ENCODE measurements at places on chromosomes 3 and 15. TPM values are rescaled to one million over a fixed set of nuclear protein-coding genes. Genes with fewer than 3 reads are reported as not detected.

Gene CCR4
- not detected for total RNA-seq

Gene TGM4
- 0.11 TPM for total RNA-seq

DNA sequence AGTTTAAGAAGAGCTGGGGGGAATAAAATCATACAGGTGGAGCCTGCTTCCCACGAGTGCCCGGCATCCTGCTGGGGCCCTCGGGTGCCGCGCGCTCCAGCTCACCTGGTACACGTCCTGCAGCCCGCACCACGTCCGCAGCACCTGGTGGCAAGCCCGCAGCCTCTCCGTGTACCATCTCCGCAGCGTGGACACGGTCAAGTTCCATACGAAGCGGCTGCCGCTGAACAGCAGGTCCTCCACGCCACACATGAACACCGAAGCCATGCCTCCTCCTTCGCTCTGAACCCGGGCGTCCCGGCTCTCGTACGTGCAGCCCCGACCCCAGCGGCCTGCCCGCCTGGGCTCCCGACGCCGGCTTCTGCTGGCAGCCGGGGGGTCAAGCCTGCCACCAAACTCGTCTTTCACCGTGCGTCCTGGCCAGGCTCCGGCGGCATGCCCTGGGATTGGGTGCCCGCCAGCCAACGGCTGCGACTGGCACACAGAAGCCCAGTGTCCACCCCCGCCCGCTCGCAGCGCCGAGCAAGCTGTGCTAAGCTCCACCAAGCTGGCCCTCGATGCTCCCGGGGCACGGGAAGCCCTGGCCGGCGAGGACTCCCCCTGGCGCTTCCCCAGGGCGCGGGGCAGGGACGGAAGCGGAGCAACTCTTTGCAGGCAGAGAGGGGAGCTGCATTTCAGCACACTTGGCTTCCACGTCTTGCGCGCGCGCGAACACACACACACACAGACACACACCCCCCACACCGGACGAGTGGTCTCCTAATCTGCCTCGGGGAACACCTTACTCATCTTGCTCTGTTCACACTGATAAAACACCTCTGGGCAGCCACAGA is at the start of gene FRMD4B:
Gene FRMD4B, minus strand, starts transcription at position 366 of the 833 bp plus-strand sequence. Its CDS starts 99 bp downstream, at position 267.
- DNase-seq, result peak; percentile 72

- DNase-seq, result no peak
These were observed 175.6 kb downstream of the SSR3 start for GRCh38 chr3:156379327-156379726.

DNA sequence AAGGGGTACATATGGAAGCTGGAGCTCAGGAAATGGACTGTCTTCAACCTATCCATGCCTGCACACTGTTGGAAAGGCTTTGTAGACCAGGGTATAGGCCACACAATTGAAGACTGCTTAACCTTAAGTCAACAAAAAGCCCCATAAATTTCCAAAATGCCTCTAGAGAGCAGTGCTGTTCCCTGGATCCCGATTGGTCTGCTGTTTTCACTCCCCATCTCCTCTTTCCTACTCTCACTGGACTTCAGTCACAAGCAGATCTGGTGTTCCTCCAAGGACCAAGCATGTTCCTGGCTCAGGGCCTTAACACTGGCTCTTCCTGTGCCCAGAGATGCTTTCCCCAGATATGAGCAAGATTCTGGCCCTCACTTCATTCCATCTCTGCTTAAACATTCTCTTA is 22.8 kb upstream of the LRRC34 start:
- DNase-seq, result no peak

DNA sequence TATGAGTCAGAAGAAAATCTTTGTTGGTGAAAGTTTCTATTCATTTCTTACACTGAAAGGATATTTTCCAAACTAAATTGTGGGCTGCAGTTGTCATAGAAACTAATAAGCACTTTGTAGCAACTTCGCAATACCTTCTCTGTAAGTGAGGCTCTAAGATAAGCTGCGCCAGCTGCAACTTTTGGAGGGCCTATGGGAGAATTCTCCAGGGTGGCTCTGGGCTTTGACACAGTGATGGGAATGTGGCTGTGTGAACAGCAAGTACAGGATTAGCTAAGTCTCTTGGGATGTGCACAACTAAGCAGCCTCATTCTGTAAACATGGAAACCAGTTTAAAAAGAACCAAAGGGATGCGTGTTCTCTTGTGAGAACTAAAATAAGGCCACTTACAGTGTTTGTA is 124.6 kb upstream of the SGO1 start:
- no peak for DNase-seq

GRCh38 chr3:126847061-126847460 is 135.9 kb upstream of the PLXNA1 start:
- DNase-seq, result no peak

DNA sequence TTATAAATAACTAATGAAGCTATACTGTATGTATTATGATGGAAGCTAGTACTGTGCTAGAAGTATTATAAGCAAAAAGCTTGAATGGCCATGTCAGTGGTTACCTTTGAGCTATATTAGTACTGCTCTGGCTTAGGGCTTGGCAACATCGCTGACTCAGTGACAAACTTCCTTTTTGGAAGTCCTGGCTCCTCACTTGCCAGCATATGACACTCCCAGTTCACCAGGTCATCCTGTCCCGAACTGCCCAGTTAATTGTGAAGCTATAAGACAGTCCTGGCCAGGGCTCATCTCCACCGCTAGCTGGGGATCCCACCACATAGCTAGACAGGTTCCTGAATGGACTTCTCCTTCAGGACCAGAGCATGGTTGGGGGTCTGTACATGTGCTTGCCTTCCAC is 31.9 kb downstream of the RAB8B start:
- DNase-seq, result no peak

DNA sequence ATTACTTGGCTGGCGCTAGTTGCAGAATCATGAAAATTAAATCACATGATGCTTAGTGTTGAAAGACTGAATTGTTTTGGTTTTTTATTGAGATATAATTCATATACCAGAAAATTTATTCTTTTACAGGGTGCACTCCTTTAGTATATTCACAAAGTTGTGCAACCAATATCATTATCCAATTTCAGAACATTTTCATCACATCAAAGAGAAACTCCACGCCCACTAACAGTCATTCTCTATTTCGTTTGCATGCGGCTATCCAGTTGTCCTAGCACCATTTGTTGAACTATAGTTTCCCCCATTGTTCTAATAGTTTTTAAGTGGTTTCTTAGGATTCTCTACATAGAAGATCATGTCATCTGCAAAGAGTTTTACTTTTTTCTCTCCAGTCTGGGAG is 3.7 kb downstream of the EHD4 start:
- no peak for DNase-seq

DNA sequence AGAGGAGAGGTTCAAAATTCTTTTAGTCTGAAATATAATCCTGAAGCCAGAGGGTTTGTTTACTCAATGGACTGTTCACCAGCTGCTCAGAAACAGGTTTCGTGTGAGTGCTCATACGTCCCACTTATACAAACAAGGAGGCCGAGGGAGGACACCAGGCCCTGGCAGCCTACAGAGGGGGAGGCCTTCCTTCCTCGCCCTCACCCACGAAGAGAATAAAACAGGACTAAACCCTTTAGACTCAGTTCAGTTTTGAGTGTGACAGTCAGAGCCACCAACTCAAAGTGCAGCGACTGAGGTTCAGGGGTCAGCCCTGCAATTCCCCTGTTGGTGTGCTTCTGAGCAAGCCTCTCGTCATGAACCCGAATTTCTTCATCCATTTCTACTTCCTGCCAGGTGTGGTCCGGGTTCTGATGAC is 17.3 kb downstream of the FAM174B start:
- DNase-seq, result no peak

Gene VPS39
- 26.6 TPM for total RNA-seq

DNA sequence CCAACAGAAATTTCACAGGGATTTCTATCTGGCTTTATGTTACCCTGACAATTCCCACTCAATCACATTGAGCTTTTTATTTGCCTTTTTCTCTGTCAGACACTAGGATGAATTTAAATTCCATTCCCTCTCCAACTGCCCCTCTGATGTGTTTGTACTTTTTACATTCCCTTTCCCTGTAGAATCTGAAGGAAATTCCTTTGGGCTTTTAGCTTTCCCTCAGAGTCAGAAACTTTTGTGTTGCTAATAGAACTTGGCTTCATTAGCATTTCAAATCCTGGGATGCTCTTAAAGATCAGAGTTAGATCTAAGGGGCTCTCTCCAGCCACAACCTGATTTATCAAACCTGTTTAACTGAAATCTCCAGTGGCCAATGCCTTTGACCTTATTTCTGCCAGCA is 7.9 kb upstream of the RARB start:
- DNase-seq, result peak; percentile 36

Gene UTS2B
- 0.28 TPM for total RNA-seq

Gene GATM
- total RNA-seq, result 23.8 TPM

Gene EPHB1
- total RNA-seq, result 3.3 TPM

- DNase-seq, result peak; percentile 67
These were observed 24.1 kb upstream of the SLC6A1 start for GRCh38 chr3:10968401-10968800.

DNA sequence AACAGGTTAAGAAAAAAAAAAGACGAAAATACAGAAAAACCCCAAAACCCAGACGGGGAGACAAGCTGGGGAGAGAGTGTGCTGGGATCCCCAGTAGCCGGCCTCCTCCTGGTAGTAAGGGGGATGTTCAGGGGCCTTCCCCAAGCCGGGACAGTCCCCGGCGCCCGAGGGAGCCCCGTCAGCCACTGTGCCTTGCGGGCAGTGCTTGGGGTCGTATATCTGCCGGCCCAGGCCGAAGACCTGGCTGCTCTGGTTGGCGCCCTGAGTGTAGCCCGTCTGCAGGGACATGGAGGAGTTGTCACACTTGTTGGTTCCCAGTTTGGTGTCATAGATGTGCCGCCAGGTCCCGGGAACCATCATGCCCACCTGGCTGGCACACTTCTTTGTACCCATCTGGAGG is 287.2 kb upstream of the GADL1 start:
- no peak for DNase-seq

GRCh38 chr3:98240131-98240530 is 23.9 kb upstream of the OR5H6 start:
- no peak for DNase-seq

DNA sequence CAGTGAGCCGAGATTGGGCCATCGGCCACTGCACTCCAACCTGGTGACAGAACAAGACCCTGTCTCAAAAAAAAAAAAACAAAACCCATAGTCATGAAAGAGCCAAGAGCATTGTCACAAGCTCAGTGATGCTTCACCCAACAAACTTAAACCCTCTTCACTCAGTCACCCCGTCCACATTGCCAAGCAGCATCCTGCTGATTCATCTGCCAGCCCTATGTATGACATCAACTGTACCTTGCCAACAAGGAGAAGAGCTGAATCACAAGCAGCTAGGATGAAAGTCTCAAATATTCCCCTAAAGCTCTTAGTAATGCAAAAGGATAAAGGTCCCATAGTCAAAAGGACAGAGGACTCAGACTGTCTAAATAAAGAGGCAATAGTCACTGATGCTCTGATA is 90.0 kb downstream of the ANO10 start:
- no peak for DNase-seq

DNA sequence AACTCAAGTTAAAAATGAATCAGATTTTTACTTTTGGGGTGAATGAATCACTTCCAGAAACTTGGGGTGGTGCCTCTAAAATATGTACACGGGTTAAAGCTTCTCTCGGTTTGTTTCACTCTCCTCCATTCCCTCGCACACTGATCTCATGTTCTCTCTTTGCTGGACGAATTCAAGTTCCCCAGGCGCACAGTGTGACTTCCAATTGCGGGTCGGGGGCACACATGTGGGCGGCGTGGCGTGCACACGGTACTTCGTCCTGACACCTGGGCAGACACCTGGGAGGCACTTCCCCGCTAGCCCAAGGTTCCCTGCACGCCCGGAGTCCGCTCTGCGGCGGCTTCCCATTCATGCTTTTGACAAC is 692 bp downstream of the SCAANT1 start:
- no peak for DNase-seq

Gene TGM5
- not detected for total RNA-seq
